ENCODE measurements at places on chromosomes 3 and 15. TPM values are rescaled to one million over a fixed set of nuclear protein-coding genes. Genes with fewer than 3 reads are reported as not detected.

The CCR8 gene
- not detected for total RNA-seq

The CACNA2D2 gene
- total RNA-seq: 45.8 TPM

The DCBLD2 gene
- total RNA-seq: 27.7 TPM

The CLDN1 gene
- not detected for total RNA-seq

The CPB1 gene
- not detected for total RNA-seq

The C3orf85 gene
- total RNA-seq: not detected

DNA sequence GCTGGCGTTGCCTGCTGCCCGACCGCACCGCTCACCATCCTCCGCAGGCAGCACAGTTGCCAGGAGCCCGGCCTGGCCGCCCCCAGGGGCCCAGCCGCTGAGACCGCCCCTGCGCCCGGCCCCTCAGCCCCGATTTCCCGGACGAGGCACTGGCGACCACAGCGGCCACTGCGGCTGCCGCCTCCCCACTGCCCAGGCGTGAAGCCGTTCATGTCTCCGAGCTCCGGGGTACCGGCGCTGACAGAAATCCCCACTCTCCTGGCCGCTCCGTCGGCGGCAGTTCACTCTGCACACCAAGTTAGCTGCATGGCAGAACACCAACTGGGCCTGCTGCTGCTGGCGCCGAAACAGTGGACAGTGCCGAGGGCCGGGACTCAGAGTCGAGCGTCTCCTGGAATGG, 8.5 kb downstream of the SELENOT start:
- DNase-seq: no peak

- DNase-seq: no peak
These were observed 46.5 kb downstream of the CD86 start for GRCh38 chr3:122101646-122102045.

DNA sequence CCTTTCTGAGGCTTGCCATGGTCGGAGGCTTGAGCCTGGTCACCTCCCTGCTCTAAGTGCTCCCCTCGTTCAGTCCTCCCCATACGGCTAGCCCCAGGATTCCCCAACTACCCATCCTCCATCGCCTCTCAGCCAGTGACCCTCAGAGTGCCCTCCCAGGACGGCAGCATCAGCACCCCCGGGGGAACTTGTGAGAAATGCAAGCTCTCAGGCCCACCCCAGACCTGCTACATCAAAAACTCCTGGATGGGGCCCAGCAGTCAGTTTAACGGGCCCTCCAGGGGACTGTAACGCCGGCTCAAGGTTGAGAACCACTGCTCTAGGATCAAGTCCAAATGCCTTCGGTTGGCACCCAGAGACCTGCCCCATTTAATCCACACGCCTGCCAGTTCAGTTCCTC, 6.9 kb downstream of the ADAMTS17 start:
- DNase-seq: no peak

GRCh38 chr15:70339571-70340493, 242.1 kb upstream of the TLE3 start:
- peak; percentile 82 for DNase-seq

DNA sequence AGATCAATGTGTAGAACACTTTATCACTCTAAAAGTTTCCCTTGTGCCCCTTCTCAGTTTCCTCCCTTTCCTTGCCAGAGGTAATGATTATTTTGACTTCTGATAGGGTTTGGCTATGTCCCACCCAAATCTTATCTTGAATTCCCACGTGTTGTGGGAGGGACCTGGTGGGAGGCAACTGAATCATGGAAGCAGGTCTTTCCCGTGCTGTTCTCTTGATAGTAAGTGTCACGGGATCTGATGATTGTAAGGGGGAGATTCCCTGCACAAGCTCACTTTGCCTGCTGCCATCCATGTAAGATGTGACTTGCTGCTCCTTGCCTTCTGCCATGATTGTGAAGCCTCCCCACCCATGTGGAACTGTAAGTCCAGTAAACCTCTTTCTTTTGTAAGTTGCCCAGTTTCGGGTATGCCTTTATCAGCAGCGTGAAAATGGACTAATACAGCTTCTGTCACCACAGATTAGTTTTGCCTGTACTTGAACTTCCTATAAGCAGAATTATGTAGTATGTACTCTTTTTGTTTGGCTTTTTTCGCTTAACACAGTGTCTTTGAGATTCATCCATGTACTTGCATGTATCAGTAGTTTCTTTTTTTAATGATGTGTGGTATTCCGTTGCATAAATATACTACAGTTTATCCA, 7.2 kb downstream of the FEM1B start:
- no peak for DNase-seq

GRCh38 chr15:89732451-89733172, 18.4 kb downstream of the MESP1 start:
- DNase-seq: no peak

DNA sequence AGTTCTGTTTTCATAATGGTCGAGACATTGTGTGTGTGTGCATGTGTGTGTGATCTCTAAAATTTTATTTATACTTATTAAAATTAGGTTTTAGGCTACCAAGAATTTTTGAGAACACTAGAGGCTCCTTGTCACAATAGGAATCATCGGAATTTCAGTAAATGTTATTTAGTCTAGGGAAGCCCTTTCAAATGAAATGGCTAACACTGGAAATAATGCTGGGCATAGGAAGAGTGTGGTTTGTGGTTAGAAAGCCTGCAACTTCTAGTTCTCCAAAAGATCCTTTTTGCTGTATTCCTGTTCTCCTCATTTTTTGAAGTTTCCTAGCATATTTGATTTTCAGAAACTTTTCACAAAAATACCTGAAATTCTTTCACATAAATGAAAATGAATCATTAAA, 92.5 kb upstream of the MBNL1 start:
- no peak for DNase-seq

- DNase-seq: no peak
These were observed 65.3 kb upstream of the FSTL1 start for GRCh38 chr3:120516136-120516535.

DNA sequence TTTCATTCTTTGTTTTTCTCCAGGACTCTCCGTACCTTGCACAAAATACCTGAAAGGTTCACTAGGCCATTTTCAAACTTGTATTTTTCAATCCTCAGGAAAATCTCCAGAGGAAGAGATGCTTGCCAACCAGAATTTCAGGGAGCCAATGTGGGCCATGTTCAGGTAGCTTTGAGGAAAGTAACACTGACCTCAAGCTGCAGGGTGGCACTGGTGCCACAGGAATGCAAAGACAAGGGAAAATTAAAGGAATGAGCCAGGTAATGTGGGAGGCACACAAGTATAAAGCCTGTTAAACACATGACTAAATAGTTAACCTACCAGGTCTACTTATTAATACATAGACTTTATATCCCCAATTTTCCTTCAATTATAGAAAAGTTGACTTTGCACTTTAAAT, 51.9 kb upstream of the GAP43 start:
- no peak for DNase-seq

GRCh38 chr3:66195347-66195783, 25.4 kb upstream of the SLC25A26 start:
- DNase-seq: peak; percentile 66

Measured in stomach (tissue), 19 donors.